Activated CD8-positive, alpha-beta memory T cell treated with anti-CD3 and anti-CD28 coated beads for 4 hours (primary cell): ENCODE measurements at places on chromosomes 12 and 14.

DNA sequence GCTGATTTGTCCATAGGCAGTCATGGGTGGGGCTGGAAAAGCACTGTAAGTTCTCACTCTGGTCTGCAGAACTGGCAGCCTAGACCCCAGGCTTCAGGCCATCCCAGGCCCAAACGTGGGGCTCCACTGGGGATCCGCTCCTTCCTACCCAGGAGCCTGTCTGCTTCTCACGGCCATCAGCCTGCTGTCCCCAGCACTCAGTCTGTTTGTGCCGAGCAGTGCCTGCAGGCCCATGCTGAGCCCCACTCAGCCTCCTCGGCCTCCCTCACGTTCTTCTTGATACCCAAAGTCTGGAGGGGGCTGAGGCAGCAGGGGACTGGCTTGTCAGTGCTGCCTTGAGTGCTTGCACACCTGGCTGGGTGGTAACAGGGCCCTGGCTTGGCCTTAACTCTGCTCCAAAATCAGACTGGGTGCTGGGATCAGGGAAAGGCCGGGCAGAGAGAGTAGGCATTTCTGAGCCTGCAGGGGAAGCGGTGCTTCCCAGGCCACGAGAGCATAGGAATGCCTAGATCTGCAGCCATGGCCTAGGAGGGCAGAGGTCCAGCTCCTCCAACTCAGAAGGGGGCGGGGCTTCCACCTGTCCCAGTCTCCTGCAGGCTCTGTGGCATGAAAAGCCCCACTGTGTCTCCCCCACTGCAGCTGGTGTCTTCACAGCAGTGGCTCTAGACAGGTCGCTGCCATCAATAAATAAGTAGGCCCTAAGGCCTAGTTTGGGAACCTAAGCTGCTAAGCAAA is 772.4 kb upstream of the FBXO33 start:
- DNase-seq = no peak

DNA sequence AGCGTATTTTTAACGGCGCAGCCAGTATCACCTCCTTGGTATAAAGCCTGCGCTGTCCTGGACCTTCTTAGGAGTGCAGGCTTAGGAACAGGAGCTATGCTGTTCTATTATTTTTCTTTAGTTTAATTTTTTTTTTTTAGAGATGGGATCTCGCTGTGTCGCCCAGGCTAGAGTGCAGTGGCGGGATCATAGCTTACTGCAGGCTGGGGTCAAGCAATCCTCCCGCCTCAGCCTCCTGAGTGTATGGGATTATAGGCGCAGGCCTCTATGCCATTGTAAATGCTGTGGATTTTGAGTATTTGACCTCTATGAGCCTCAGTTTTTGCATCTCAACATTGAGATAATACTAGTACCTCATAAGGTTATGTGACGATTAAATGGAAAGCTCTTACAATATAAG is 4.1 kb downstream of the OR10AD1 start:
- DNase-seq = no peak

GRCh38 chr12:2460051-2460670 is 334.6 kb upstream of the FKBP4 start:
- DNase-seq = no peak

DNA sequence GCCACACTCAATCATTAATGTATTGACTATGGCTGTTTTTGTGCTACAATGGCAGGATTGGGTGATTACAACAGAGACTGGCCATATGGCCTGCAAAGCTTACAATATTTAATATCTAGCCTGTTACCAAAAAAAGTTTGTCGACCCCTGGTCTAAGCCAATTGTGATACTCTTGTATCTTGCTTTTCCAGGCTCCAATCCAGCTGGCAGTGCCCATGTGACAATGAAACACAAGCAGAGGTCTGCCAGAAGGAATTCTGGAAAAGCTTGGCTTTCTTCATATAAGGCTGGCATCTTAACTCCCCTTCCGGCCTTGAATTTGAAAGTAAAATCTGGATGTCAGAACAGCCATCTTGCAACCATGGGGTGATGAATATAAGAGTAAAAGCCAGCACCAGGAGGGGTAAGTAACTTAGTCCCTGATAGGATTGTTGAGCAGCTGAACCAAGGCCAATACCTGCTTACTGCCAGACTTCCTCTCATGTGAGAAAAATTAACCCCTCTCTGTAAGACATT is 458.7 kb downstream of the TMTC2 start:
- DNase-seq = no peak

- DNase-seq = no peak
These were observed 146.3 kb upstream of the ATF7IP start for GRCh38 chr12:14219156-14219555.

DNA sequence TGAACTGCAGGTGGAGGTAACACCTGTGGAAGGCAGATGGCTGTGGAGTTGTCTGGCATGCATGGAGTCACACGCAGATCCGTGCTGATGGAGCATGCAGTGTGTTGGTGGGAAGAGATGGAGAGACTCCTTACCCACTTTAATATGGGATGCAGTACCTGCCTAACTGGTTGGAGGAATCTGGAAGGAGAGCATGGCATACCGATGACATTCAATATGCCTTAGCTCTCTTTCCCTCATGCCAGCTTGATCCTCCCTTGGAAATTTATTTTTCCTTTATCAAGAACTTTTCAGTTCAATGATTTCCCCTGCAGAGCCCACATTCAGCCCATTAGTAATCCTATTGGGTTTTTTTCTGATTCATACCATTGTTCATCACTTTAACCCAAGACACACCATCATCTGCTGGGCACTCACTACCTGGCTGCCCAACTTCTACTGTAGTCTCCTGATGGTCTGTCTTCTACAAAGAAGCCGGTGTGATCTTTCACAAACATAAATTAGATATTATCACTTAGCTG is 25.9 kb upstream of the NR2C1 start:
- no peak for DNase-seq

DNA sequence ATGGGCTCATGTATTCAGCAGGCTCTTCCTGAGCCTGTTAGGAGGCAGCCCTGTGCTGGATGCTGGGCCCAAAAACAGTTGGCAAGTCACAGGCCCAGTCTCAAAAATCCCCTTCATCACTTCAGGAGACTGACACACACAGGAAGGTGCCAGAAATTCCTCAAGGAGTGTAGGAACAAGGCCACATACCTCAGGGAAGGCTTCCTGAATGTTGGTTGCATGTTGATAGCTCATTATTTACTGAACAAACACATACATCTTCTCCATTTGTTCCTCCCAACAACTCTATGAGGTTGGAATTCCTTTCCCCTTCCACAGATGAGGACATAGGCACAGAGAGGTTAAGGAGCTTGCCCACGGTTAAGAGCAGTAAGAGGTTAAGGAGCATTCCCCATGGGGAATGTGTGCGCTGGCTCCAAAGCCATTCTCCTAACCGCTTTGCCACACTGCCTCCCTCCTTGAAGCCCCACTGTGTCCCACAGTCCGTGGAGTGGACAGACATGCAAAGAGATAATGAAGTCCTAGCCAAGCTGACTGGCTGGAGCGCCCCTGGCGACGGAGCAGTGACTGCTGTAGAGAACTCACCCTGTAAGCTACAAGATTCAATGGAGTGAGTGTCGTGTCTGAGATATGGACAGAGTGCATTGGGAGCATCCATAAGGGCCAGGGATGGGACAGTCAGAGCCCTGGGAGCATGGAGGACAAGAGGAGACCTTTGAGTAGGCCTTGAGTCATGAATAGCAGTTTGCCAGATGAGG is 3.3 kb downstream of the HHIPL1 start:
- no peak for DNase-seq

- DNase-seq = no peak
These were observed 27.3 kb downstream of the PNMA1 start for GRCh38 chr14:73686901-73687300.

GRCh38 chr14:65357113-65357512 is 55.4 kb upstream of the FUT8 start:
- no peak for DNase-seq

DNA sequence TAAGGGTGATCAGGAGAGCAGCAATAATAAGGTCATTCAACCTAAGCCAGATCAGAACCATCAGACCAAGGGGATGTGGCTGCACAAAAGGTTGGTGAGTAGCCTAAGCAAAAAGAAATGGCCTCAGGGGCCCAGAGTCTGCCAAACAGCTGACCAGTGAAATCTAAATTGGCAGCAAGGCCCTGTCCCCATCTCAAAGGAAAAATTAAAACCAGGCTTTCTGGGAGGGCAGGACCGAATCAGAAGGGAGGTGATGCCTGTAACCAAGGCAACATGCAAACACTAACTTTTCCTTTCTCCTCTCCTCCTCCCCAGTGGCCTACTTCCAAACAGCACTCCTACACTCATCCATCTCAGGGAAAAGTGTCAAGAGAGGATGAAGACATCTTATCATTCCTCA is 256.4 kb downstream of the NUAK1 start:
- DNase-seq = no peak

DNA sequence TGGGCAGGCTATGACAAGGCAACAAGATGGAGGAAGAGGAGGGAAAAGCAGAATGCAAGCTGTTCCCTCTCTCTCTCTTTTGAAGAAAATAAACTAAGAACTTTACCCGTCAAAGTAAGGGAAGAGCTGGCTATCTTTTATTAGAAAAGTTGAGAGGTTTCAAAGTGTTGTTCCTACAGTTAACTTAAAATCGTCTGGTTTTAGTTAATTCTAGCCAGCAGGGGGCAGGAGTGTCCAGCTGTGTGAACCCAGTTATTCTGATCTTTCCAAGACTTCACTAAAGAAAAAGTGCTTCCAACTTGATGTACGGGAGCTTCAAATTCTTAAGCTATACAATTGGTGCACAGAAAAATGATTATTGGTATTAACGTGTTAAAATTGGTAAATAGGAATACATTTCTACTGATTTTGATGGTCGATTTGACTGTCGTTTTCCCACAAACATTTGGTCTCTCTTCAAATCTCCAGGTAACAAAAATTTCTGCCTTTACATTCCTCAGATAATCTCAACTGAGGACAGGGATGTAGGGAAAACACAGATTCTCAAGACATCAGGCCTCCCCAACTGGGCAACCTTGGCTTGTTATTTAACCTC is 28.4 kb upstream of the MON2 start:
- DNase-seq = peak; percentile 17

- no peak for DNase-seq
These were observed 50.4 kb upstream of the RPH3A start for GRCh38 chr12:112741106-112741505.
